CD8-positive, alpha-beta memory T cell (primary cell): ENCODE measurements at places on chromosomes 13 and 19. TPM values are rescaled to one million over a fixed set of nuclear protein-coding genes. Genes with fewer than 3 reads are reported as not detected.

DNA sequence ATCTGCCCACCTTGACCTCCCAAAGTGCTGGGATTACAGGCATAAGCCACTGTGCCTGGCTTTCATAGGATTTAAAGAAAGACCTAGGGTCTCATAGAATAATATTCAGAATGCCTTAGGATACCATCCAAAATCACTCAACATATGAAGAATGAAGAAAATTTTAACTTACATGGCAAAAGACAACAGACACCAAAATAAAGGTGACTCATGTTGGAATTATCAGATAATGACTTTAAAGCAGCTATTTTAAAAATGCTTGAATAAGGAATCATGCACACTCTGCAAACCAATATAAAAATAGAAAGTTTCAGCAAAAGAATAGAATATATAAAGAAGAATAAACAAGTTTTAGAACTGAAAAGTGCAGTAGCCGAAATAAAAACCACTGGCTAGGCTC lies 29.3 kb downstream of the ZNF566 start:
- DNase-seq: no peak
- H3K4me1 ChIP-seq: no peaks in the 10 kb centered on the region
- no peak overlapping the region for H3K27ac ChIP-seq
- no peak overlapping the region for H3K4me3 ChIP-seq
- peaks cover 4% of the 10 kb centered on the region for H3K36me3 ChIP-seq
- no peaks in the 10 kb centered on the region for H3K27me3 ChIP-seq

The ZNF845 gene
- 6.3 TPM for total RNA-seq

GRCh38 chr13:46171217-46171616 lies 10.8 kb downstream of the LCP1 start:
- no peak for DNase-seq
- peaks cover 100% of the 10 kb centered on the region for H3K4me1 ChIP-seq
- peaks cover 18% of the 10 kb centered on the region for H3K36me3 ChIP-seq
- peak overlapping the region; percentile 35 for H3K4me3 ChIP-seq

DNA sequence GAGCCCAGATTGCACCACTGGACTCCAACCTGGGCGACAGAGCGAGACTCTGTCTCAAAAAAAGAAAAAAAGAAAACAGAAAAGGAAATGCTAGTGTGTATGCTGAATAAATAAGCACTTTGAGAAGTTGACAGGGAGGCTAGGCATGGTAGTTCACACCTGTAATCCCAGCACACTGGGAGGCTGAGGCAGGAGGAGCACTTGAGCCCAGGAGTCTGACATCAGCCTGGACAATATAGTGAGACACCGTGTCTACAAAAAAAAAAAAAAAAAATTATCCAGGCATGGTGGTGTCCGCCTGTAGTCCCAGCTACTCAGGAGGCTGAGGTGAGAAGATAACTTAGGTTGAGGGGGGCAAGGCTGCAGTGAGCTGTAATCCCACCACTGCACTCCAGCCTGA lies 19.1 kb upstream of the LDLR start:
- no peaks in the 10 kb centered on the region for H3K27me3 ChIP-seq
- H3K4me1 ChIP-seq: no peaks in the 10 kb centered on the region
- H3K4me3 ChIP-seq: no peak overlapping the region
- no peaks in the 10 kb centered on the region for H3K36me3 ChIP-seq

- H3K4me3 ChIP-seq: no peak overlapping the region
- no peak for DNase-seq
- no peaks in the 10 kb centered on the region for H3K27me3 ChIP-seq
- H3K4me1 ChIP-seq: peaks cover 38% of the 10 kb centered on the region
Measured at GRCh38 chr13:51806566-51806965, 2.6 kb upstream of the DHRS12 start.

DNA sequence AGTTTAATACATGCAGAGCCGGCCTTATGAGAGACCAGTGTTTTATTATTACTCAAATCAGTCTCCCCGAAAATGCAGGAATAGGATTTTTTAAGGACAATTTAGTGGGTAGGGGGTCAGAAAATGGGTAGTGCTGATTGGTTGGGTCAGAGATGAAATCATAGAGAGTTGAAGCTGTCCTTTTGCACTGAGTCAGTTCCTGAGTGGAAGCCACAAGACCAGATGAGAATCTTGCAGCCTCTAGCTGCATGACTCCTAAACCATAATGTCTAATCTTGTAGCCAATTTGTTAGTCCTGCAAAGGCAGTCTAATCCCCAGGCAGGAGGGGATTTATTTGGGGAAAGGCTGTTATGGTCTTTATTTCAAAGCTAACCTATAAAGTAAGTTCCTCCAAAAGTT lies 1163.9 kb downstream of the DIAPH3 start:
- no peak for DNase-seq
- H3K4me1 ChIP-seq: no peaks in the 10 kb centered on the region
- no peaks in the 10 kb centered on the region for H3K27me3 ChIP-seq
- no peak overlapping the region for H3K4me3 ChIP-seq

GRCh38 chr19:41303954-41304353 lies 6.0 kb upstream of the CCDC97 start:
- H3K4me1 ChIP-seq: peaks cover 100% of the 10 kb centered on the region
- peaks cover 36% of the 10 kb centered on the region for H3K36me3 ChIP-seq
- no peak for DNase-seq
- no peaks in the 10 kb centered on the region for H3K27me3 ChIP-seq

DNA sequence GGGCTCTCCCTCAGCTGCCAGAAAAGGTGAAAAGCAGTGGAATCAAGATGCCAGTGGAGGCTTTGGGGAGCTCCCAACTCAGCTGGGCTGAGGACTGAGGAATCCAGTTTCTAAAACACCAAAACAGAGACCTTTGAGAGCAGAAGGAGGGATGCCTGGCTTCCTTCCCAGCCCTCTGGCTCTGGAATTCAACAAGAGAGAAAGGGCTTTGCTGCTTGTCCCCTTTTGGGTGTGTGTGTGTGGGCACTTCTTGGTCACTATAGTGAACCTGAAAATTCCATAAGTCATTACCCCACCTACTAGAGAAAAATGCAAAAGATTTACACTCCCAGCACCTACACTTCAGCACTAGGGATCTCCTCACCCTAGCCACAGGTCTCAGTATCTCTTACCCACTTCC lies 30.3 kb upstream of the CYP2B6 start:
- H3K4me3 ChIP-seq: no peak overlapping the region
- no peaks in the 10 kb centered on the region for H3K4me1 ChIP-seq

GRCh38 chr19:39446365-39447084 lies 1.1 kb downstream of the SUPT5H start:
- DNase-seq: no peak
- peak overlapping the region; percentile 89 for H3K4me3 ChIP-seq
- no peaks in the 10 kb centered on the region for H3K27me3 ChIP-seq
- peaks cover 5% of the 10 kb centered on the region for H3K36me3 ChIP-seq
- peaks cover 51% of the 10 kb centered on the region for H3K4me1 ChIP-seq

The ZNF428 gene
- 23.6 TPM for total RNA-seq

- H3K4me3 ChIP-seq: no peak overlapping the region
- H3K36me3 ChIP-seq: peaks cover under 1% of the 10 kb centered on the region
- no peaks in the 10 kb centered on the region for H3K27me3 ChIP-seq
- no peak overlapping the region for H3K27ac ChIP-seq
- H3K4me1 ChIP-seq: no peaks in the 10 kb centered on the region
Measured at GRCh38 chr13:112883241-112883945, 85.6 kb upstream of the MCF2L start.

DNA sequence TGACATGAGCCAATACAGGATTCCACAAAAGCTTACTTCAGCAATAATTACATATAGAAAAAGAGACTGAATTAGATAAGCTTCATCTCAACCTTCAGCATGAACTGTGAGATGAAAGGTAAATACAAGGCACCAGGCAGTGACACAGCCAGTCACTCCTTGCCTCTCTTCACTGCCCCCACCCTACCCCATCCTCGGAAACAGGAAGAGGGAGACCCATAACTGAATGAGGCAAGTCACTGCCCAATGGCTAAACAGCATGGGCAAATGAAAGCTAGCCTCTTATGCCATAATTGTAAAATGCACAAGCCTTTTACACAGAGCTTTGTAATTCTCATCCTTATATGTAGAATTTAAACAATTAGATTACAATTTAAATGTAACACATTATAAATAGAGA lies 1.7 kb downstream of the ZNF160 start:
- peaks cover 12% of the 10 kb centered on the region for H3K36me3 ChIP-seq
- DNase-seq: no peak
- peaks cover 16% of the 10 kb centered on the region for H3K4me1 ChIP-seq
- H3K27ac ChIP-seq: no peak overlapping the region
- H3K27me3 ChIP-seq: no peaks in the 10 kb centered on the region

The RFXAP gene
- 11.7 TPM for total RNA-seq

DNA sequence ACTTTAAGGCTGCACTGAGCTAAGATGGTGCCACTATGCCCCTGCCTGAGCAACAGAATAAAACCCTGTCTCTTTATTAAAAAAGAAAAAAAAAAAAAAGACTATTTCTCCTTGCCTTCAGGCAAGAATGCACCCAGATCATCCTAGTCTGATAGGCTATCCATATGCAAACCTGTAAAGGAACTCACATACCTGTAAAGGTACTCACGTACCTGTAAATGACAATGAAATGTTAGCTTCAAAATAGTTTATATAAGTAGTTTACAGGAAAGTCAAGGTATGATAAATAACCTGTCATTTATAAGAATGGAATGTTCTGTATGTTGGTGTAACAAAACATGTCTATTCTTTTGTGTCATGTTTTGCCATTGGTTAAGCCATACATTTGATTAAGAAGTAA lies 86.3 kb downstream of the PIBF1 start:
- no peaks in the 10 kb centered on the region for H3K36me3 ChIP-seq
- no peaks in the 10 kb centered on the region for H3K27me3 ChIP-seq
- no peaks in the 10 kb centered on the region for H3K4me1 ChIP-seq
- H3K27ac ChIP-seq: no peak overlapping the region

GRCh38 chr13:85608255-85608829 lies 190.9 kb downstream of the SLITRK6 start:
- H3K4me3 ChIP-seq: no peak overlapping the region
- no peaks in the 10 kb centered on the region for H3K4me1 ChIP-seq
- H3K27ac ChIP-seq: no peak overlapping the region
- no peak for DNase-seq

GRCh38 chr19:16371540-16371986 lies 46.9 kb downstream of the KLF2 start:
- peak overlapping the region; percentile 46 for H3K4me3 ChIP-seq
- H3K36me3 ChIP-seq: peaks cover 5% of the 10 kb centered on the region
- no peaks in the 10 kb centered on the region for H3K27me3 ChIP-seq
- peak overlapping the region; percentile 84 for H3K27ac ChIP-seq

GRCh38 chr13:25659091-25659795 lies 287.5 kb downstream of the ATP8A2 start:
- DNase-seq: no peak
- H3K4me1 ChIP-seq: no peaks in the 10 kb centered on the region
- no peaks in the 10 kb centered on the region for H3K36me3 ChIP-seq
- H3K4me3 ChIP-seq: no peak overlapping the region
- no peak overlapping the region for H3K27ac ChIP-seq

DNA sequence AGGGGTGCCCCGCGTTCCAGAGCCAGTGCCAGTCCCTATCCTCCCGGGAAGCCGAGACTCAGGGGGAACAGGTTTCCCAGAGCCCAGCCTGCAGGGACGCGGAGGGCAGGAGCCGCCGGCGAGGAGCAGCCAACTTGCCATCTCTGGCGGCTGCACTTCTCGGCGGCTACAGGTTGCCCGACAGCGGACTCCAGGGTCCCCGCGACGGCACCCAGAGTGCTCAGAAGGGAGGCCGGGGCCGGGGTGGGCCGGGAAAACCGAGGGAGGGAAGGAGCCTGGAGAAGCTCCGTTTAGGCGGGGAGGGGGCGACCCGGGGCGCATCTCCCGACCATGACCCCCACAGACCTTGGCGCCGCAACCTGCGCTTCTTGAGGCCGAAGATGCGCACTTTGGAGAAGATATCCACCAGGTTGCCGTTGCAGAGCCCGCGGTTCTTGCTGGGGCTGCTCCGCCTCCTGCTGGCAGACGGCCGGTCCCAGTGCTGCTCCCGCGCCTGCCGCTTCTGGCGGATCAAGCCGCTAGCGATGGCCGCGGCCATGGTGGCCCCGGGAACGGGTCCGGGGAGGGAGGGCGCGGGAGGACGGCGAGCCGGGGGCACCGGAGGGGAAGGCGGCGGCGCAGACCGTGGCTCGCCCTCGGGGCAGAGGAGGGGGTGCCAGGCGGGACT lies 463.8 kb downstream of the ITGBL1 start:
- H3K27ac ChIP-seq: no peak overlapping the region
- H3K4me1 ChIP-seq: no peaks in the 10 kb centered on the region
- H3K4me3 ChIP-seq: no peak overlapping the region
- no peak for DNase-seq

DNA sequence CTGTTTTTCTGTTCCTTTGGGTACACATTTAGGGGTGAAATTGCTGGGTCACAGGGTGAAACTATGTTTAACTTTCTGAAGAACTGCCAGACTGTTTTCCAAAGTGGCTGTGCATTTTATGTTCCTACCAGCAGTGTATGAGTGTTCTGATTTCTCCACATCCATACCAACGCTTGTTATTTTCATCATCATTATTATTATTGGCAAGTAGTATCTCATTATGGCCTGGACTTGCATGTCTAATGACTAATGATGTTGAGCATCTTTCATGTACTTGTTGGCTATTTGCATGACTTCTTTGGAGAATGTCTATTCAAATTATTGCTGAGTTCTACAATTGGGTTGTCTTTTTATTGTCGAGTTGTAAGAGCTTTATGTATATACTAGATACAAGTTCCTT lies 321.8 kb upstream of the HTR2A start:
- H3K27me3 ChIP-seq: no peaks in the 10 kb centered on the region
- H3K36me3 ChIP-seq: no peaks in the 10 kb centered on the region
- no peak overlapping the region for H3K4me3 ChIP-seq
- no peak for DNase-seq
- no peak overlapping the region for H3K27ac ChIP-seq

- no peak overlapping the region for H3K4me3 ChIP-seq
- no peaks in the 10 kb centered on the region for H3K27me3 ChIP-seq
- no peaks in the 10 kb centered on the region for H3K36me3 ChIP-seq
Measured at GRCh38 chr19:13817018-13817614, 21.9 kb downstream of the ZSWIM4 start.

The GIPC1 gene
- total RNA-seq: 32.7 TPM

The MISP gene
- not detected for total RNA-seq

DNA sequence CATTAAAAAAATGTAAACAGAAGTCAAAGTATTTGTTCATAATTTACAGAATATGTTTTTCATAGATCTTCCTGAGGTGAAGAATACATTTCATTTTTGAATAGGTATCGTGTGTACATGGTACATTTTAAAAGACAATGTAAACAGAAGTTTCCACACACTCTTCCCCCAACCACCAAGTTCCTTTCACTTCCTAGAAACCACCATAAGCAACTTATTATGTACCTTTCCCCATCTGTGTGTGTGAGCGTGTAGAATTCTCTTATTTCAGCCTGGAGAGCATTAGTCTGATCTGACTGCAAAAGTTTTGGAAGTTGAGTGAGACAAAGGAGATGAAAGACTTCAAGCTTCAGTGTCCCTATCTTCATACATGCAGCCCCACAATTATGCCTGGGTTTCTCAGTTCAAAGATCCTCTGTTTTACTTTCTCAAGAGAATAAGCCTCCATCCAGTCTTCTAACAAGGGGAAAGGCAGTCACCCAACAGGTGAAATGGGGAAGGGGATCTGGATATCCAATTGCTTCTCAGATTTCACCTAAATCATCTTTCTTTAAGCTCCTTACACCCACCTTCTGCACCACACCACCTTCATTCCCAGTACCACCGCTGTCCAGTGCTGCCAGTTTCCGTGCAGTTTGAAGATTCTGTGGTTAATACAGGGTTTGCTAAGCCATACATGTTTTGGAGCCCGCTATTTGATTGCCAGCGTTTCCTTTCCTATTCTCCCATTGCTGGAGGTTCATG lies 2.1 kb downstream of the TEX30 start:
- peaks cover 5% of the 10 kb centered on the region for H3K4me1 ChIP-seq
- H3K27ac ChIP-seq: no peak overlapping the region
- H3K36me3 ChIP-seq: no peaks in the 10 kb centered on the region
- H3K4me3 ChIP-seq: no peak overlapping the region
- DNase-seq: no peak

The ONECUT3 gene
- total RNA-seq: not detected

GRCh38 chr19:55674459-55674840 lies 576 bp upstream of the EPN1 start:
- peaks cover 32% of the 10 kb centered on the region for H3K36me3 ChIP-seq
- DNase-seq: no peak
- no peaks in the 10 kb centered on the region for H3K27me3 ChIP-seq
